Stimulated activated CD8-positive, alpha-beta memory T cell treated with anti-CD3 and anti-CD28 coated beads, Interleukin-15, amount 100 ng/mL, for 4 hours (primary cell): ENCODE measurements at places on chromosomes 7 and 10.

- no peak for DNase-seq
Measured at GRCh38 chr7:130970696-130971095, 236.7 kb upstream of the KLF14 start.

GRCh38 chr7:44615149-44615611 is 8.8 kb downstream of the OGDH start:
- no peak for DNase-seq

GRCh38 chr7:96959135-96959534 is 46.2 kb upstream of the DLX6 start:
- no peak for DNase-seq

DNA sequence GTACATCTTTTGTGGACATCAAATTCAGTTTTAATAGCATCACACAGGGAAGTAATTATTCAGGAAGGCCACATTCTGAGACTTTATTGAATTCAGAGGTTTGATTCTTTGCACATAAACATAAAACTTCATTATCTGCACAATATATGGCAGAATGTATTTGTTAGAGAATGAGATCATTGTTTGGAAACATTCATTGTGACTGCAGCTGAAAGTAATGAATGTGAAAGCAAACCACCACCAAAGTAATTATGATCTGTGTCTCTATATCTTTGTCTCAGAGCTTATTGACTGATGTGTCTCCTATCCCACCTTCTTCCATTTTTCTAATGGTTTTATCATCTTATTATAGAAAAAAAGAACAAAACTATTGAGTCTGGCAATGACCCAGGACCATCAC is 340.9 kb upstream of the PCDH15 start:
- no peak for DNase-seq
